ENCODE measurements at places on chromosomes 12 and 14.

DNA sequence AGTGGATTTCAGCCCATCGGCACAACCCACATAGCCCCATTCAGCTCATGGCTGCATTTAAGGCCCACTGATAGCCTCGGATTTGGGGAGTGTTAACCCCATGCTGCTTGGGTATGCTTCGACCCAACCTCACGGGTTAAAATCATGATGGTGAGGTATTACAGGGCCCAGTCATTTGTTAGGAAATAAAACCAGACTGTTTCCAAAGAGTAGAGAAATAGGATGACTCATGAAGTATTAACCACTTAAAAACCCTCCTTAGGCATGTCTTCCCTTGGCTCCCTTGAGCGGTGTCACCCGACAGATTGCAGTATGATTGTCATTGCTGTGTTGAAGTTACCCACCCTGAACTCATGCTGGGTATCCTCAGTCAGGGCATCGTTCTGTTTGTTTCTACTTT, 289.1 kb downstream of the CACNA1C start:
- no peak for DNase-seq

DNA sequence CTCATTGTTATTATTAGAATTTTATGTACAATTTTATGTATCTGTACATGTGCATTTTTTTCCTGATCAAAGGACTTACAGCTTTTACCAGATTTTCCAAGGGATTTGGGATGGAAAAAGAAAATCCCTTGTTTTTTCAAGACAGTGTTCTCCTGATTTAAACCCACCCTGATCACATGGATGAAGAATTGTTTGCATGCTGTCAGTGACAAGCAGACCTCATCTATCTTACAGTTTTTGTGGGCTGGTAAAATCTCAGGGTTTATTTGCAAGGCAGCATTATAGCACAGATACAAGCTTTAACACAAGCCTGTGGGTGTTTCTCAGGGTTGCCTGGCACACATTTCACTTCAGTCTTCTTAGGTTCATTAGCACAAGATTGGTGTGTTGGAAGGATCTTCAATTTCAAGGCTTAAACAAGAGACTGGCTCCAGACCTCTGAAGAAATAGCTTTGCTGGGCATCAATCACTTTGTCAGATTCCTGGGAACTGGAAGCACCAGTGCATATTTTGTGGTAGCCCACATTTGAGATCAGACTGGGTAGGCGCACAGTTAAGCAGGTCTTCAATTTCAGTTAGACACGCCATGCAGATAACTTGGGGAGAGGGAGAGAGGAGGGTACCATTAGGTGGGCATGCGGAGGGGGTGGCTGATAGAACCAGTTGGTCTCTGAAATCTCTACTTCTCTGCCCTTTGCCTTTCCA, 118.0 kb downstream of the TBX5 start:
- DNase-seq = peak; percentile 62

DNA sequence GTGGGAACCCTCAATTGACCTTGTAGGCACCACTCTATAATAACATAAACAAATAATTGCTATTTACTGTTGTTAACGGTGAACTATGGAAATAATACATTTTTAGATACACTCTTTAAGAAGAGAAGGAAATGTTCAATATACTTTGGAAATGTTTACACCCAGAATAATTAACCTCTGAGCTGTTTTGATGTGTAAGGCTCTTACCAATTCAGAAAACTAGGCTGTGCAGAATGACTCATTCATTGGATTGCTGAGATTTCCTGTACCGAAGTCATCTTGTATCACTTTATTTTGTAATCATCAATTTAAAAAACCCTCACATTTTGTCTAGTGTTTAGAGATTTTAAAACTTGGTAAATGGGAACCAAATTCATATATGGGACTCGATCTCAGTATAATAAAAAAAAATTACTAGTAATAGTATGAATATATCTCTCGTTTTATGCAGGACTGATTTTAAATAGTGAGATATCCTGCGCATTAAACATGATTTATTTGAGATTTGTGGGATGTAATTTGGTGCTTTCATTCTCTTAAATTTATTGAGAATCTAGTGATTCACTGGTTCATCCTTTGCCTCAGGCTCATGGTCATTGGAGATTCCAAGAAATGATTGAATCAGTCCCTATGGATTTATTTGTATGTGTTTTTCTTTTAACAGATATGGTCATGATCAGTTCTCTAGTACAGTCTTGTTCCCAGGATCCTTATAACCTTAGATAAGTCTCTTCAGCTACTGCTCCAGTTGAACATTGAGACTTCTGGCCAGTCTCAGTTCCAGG, 3.9 kb downstream of the SAMD4A start:
- no peak for DNase-seq

- DNase-seq = no peak
Measured at GRCh38 chr12:69779928-69780327, 41.3 kb downstream of the RAB3IP start.

- DNase-seq = peak; percentile 21
Measured at GRCh38 chr14:53325176-53325806, 172.2 kb upstream of the DDHD1 start.
